ENCODE measurements at places on chromosomes 1 and 21. TPM values are rescaled to one million over a fixed set of nuclear protein-coding genes. Genes with fewer than 3 reads are reported as not detected.

DNA sequence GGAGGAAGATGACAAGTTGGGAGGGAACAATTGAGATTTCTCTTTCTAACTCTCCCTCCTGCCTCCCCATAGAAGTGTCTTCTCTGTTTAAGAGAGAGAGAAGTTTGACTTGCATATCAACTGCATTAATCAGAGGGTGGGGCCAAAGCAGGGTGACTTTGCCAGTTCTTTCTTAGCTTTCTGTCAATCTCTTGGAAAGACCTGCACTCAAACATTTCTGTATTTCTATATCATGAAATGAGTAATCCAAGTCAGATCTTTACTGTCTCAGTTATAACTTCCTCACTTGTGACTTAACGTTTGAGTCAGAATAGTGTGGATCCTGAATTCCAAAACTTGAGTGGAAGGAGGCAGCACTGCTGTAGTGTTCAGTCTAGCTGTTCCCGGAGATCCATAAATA lies 180.8 kb upstream of the KCNK2 start:
- H3K4me3 ChIP-seq, result no peak overlapping the region
- H3K36me3 ChIP-seq, result no peaks in the 10 kb centered on the region
- H3K4me1 ChIP-seq, result peaks cover 40% of the 10 kb centered on the region
- H3K27me3 ChIP-seq, result no peaks in the 10 kb centered on the region
- peak; percentile 7 for DNase-seq
- peak overlapping the region; percentile 79 for H3K27ac ChIP-seq

The AUNIP gene
- total RNA-seq, result not detected

GRCh38 chr1:51070011-51070410 lies 32.0 kb upstream of the C1orf185 start:
- H3K4me1 ChIP-seq, result no peaks in the 10 kb centered on the region
- H3K27me3 ChIP-seq, result no peaks in the 10 kb centered on the region
- no peaks in the 10 kb centered on the region for H3K36me3 ChIP-seq
- no peak overlapping the region for H3K4me3 ChIP-seq
- no peak for DNase-seq
- H3K27ac ChIP-seq, result no peak overlapping the region

GRCh38 chr21:38609580-38609979 lies 111.3 kb upstream of the ERG start:
- H3K4me3 ChIP-seq, result no peak overlapping the region
- no peak overlapping the region for H3K27ac ChIP-seq
- no peak for DNase-seq
- no peaks in the 10 kb centered on the region for H3K36me3 ChIP-seq
- no peaks in the 10 kb centered on the region for H3K27me3 ChIP-seq
- no peaks in the 10 kb centered on the region for H3K4me1 ChIP-seq

- H3K4me3 ChIP-seq, result no peak overlapping the region
- no peaks in the 10 kb centered on the region for H3K27me3 ChIP-seq
- H3K36me3 ChIP-seq, result no peaks in the 10 kb centered on the region
- DNase-seq, result no peak
Measured at GRCh38 chr1:111643696-111644095, 24.1 kb downstream of the RAP1A start.

GRCh38 chr21:21291883-21292569 lies 293.8 kb downstream of the NCAM2 start:
- H3K4me3 ChIP-seq, result no peak overlapping the region
- no peaks in the 10 kb centered on the region for H3K36me3 ChIP-seq
- H3K27me3 ChIP-seq, result no peaks in the 10 kb centered on the region
- H3K4me1 ChIP-seq, result no peaks in the 10 kb centered on the region
- H3K27ac ChIP-seq, result no peak overlapping the region
- no peak for DNase-seq

Data from thyroid gland (tissue), 4 donors.